ENCODE measurements at places on chromosomes 1 and 21. TPM values are rescaled to one million over a fixed set of nuclear protein-coding genes. Genes with fewer than 3 reads are reported as not detected.

Gene RBBP4
- 228 TPM for total RNA-seq

Gene IL20
- not detected for total RNA-seq

Gene NUP210L
- total RNA-seq, result 0.11 TPM

Gene ACTN2
- 1.5 TPM for total RNA-seq

Gene CLCA4
- not detected for total RNA-seq

Gene AMY1A
- total RNA-seq, result not detected

Gene PROK1
- total RNA-seq, result not detected

Gene C1QC
- total RNA-seq, result not detected

Gene ROR1
- total RNA-seq, result 3.3 TPM

Gene NTNG1
- 0.20 TPM for total RNA-seq

Gene SPRR2A
- not detected for total RNA-seq

Gene FABP3
- total RNA-seq, result 0.35 TPM

Gene MRAP
- total RNA-seq, result not detected

Gene CDK18
- not detected for total RNA-seq

Gene ATP1A4
- not detected for total RNA-seq

Gene STPG1
- 4.6 TPM for total RNA-seq

Gene ALDH4A1
- 16.9 TPM for total RNA-seq

All from pulmonary artery endothelial cell (primary cell).